Right ventricle myocardium inferior (tissue), 1 donor: ENCODE measurements at places on chromosomes 1 and 21.
A peak's percentile ranks its signal among the peaks of the same experiment; 100 is the strongest.

GRCh38 chr1:153888533-153888932, 34.2 kb downstream of the GATAD2B start:
- DNase-seq, result no peak

DNA sequence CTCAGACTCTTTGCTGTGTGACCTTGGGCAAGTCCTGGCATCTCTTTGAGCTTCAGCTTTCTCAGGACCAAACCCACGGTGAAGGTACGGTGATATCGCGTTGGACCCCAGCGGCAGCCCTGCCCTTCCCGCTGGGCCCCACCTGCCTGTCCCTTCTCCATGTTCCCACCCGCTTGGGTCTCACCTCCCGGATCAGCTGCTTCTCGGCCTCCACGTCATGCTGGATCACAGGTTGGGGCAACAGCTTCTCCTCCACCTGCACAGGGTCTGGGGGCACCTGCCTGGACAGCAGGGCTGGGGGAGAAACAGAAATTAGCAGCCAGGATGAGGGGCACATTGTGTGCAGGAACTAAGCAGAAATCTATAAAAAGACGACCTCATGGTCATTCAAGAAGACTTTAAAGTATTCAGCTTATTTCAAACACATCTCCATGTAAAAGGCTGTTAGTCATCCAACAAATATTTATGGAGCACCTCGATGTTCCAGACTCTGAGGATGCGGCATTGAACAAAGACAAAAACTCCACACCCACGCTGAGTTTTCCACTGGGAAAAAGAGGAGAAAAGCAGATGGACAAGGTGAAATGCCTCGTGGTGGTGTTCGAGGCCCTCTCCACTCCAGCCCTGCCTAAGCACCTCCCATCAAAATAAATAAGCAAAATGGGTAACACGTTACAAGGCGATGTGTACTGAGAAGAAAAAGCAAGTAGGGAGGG, 19.5 kb downstream of the KIF17 start:
- DNase-seq, result peak; percentile 25

GRCh38 chr1:43530483-43531106, at the start of gene PTPRF:
Gene PTPRF (plus strand): TSS chr1:43530883. CDS start chr1:43545076, 14,193 bp downstream.
- peak; percentile 79 for DNase-seq

GRCh38 chr1:75672528-75673393, 51.7 kb upstream of the ACADM start:
- DNase-seq, result no peak

- peak; percentile 37 for DNase-seq
Measured at GRCh38 chr1:196516373-196516772, 91.9 kb downstream of the KCNT2 start.

- no peak for DNase-seq
Measured at GRCh38 chr1:159647616-159648015, 60.0 kb downstream of the APCS start.

GRCh38 chr1:18290740-18291412, 183.3 kb downstream of the IGSF21 start:
- DNase-seq, result no peak

DNA sequence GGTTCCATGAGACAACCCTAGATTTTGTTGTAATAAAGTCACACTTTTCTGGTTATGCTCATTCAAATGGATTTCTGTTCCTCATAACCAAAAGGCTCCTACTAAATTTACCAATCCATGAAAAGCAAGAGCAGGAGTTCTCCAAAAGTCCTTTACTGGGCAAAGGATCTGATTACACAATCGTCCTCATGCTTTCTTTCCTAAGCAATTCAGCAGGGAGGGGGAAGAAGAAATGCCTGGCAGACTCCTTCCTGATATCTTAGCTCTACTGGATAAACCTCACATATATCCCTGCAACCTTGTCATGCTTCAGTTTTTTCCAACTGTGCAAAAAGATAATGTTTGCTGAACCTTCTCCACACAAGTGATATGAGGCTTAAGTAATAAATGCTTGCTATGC, 67.6 kb upstream of the GUCA2B start:
- DNase-seq, result no peak

- DNase-seq, result no peak
Measured at GRCh38 chr21:26686278-26686677, 113.2 kb upstream of the CYYR1 start.

GRCh38 chr1:184861755-184862336, 107.2 kb upstream of the EDEM3 start:
- DNase-seq, result no peak

DNA sequence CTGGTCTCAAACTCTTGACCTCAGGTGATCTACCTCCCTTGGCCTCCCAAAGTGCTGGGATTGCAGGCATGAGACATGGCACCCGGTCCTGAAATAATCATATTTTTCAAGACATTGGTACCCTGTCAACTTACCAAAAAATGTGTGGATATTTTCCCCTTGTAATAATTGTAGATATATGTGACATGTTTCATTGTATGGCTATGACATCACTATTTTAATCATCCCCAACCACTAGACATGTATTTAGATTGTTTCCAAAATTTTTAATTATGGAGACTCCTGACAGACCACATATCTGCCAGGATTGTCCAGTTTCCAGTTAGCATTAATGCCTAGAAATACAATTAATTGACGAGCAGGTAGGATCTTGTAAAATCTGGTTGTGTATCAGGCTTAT, 96.7 kb upstream of the NEGR1 start:
- no peak for DNase-seq

DNA sequence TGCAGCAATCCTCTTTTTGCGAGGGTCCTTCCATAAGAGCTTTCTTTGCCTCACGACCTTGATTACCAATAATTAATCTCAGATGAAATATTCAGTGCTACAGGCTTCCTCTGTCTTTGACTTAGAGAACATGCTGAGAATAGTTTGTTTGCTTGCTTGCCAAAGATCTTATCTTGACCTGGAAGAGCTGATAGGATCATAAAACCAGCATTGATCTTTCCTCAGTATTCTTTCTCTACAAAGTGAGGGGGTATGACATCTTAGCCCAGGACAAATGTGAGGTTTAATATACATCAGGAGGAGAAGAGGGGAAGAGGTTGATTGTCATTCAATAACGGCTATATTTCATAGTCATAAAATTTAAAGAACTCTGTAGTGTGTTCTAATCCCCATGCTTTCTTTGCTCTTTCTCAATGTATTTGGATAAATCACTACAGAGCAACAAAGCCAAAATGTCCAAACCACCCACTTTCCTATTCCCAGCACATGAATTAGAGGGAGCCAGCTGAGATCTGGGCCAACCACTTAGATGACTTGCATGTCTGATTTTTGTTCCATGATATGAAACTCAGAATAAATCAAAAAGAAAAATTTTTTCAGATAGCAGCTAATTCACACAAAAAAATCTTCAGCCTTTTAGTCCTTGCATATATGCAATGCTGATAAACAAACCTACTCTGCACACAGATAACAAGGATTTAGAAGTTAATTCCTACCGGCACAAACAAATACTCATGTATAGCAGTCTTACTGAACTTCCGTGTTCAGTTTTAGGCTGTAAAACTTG, 50.5 kb upstream of the IPO9 start:
- no peak for DNase-seq

GRCh38 chr1:169527451-169528214, 41.9 kb upstream of the SLC19A2 start:
- no peak for DNase-seq

DNA sequence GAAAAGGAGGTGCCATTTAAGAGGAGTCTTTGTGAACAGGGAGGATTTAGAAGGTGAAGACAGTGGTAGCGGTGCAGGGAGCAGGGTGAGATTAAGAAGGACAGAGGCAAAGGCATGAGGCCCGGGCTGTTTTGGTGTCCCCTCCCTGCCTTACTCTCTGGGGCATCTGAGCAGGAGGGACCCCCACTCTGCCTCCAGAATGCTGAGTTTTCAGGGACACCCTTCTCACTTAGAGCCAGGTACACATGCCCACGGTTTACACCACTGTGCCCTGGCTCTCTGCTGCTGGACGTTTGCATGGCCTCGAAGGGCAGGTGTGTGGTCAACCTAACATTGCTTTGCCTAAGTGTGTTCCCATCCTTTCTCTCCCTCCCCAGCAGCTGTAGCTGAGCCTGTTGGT, 20.5 kb upstream of the PARP1 start:
- no peak for DNase-seq

- no peak for DNase-seq
Measured at GRCh38 chr21:32566741-32567389, 18.5 kb downstream of the TCP10L start.

- DNase-seq, result peak; percentile 62
Measured at GRCh38 chr1:53327182-53327913, 522 bp downstream of the LRP8 start.

GRCh38 chr1:108881369-108881768, 4.6 kb downstream of the GPSM2 start:
- no peak for DNase-seq

DNA sequence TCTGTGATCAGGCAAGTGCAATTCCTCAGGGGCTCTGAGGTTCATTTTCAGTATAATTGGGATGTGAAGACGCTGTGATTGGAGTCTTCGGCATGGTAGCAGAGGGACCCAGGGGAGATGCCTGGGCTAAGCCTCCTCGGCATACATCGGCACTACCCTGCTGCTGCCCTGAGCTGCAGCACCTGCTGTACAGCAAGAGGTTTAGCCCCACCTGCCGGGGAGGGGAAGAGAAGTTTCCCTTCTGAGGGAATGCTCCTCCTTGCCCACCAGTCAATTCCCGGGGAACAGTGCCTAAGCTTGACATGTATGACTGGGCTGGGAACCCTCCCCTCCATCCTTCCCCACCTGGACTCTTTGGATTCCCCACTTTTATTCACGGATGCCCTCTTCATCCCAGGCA, 24.9 kb downstream of the CNIH3 start:
- no peak for DNase-seq

- no peak for DNase-seq
Measured at GRCh38 chr1:47456250-47456649, 18.4 kb downstream of the FOXD2 start.

DNA sequence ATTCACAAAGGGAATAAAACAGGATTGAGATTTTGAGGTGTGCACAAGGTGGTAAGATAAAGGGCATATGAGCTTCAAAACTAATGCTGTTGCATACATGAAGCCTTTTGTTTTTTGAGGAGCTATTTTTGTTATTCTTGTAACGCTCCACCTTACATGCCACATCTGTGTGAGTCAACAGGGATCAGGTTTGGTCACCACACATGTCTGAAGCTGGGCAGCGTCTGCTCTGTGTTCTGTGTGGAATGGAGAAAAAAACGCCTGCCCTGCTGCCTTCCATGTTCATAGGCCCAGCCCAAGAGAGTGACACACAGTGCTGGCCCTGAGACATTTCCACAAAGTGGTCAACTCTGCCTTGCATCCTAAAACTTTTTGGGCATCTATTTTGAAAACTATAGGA, 67.7 kb downstream of the MPZL1 start:
- no peak for DNase-seq

GRCh38 chr1:19484798-19485361, 459 bp downstream of the CAPZB start:
- DNase-seq, result no peak

GRCh38 chr1:73820843-73821242, 377.1 kb downstream of the LRRIQ3 start:
- no peak for DNase-seq

DNA sequence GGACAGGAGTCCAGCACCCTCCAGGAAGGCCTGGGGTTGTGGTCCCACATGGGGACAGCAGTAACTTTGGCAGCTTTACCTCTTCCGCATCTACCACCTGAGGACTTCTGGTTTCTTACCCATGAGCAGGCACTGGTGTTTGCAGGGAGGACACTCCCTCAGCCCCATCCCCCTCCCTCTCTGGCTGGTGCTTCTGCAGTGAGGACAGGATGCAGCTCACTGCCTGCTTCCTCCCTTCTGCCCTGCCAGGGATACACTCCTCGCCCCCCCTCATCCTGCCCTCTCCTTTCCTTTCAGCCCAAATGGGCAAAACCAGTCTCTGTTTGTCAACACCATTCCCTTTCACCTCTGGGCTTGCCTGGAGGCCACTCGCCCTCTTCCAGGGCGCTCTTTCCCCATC, 62.4 kb downstream of the KIRREL1 start:
- DNase-seq, result no peak

DNA sequence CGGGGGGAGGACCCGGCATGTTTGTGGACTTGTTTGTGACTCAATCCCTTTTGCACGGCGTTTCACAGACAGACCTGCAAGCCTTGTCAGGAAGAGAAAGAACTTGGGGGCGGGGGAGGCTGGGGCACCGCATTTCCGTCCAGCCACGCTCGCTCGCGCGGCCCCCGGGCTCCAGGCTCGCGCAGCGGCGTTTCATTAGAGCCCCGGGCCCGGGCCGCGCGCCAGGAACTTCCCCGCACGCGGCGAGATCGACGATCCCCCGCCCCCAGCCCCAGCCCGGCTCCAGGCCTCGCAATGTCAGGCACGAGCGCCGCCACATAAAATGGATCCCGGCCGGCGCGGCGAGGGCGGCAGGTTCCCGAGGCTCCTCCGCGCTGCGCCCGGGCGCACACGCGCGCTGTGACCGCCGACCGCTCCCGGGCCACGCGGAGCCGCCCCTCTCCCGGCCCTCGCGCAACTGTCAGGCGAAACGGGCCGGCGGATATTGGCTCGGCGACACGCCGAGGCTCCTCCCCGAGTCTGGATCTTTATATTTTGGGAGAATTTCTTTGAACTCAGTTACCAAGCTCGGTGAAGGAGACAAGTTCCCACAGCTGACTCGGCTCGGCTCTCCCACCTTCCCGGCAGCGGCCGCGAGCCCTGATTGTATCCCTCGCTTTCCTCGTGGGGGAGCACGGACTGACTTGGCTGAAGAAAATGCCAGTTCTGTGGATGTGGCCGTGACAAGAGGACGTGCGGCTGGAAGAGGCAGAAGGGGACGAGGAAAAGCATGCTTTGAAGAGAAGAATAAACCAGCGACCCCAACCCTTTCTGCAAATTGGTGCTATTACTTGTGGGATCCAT, at the start of gene KIF26B:
Gene KIF26B, plus strand, starts transcription at position 557 of the 843 bp plus-strand sequence. CDS start 440 bp downstream, outside the sequence.
- DNase-seq, result no peak

DNA sequence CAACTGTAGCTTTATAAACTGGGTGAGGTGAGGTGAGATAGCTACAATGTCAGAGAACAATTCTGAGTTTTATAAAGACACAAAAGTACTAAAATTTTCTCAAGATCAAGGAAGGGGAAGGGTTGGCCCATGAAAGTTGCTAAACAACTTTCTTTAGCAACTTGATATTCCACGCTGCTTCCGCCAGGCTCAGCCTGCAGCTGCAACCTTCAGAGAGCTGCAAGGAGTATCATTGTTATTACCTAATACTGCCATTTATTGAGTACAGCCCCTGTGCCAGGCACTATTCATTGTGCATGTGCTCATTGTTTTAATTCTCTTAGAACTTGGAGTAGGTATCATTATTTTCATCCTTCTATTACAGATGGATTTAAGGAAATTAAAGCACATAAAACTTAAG, 34.1 kb upstream of the SUCO start:
- DNase-seq, result no peak
